ENCODE measurements at places on chromosomes 11 and 22.

DNA sequence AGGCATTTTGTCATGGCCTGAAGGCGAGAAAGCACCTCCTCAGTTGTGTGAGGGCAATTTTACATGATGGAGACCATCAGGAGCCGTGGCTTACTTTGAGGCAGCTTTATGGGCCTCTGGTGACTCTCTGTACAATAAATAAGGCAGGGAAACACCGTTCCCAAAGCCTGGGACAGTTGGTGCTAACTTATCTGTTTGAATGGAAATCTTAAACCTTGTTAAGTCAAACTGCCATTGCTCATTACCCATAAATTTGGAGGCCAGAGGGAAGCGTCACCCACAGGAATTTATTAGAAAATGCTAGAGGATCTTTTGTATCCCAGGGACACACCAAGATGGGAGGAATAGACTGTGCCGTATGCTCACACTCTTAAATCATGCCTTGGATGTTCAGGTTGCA is 1156.9 kb downstream of the BRD1 start:
- DNase-seq: no peak

DNA sequence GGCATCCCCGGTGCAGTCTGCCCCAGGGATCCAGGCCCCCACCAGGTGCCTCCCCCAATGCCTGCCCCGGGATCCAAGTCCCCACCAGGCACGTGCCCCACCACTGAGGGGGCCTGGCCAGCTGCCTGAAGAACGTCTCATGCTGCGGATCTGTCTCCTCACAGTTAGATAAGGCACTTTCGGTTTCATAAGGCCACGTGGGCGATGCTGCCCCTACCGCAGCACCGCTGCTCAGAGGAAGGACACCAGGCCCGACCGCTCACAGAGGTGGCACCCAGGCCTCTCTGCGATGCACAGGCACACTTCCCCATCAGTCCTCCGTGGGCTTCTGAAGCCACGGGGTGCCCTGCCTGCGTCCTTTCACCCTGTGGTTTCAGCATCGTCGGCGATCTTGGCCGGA is 68.1 kb upstream of the BID start:
- peak; percentile 19 for DNase-seq

- DNase-seq: no peak
Measured at GRCh38 chr11:103953797-103954486, 82.5 kb upstream of the DDI1 start.

- DNase-seq: no peak
Measured at GRCh38 chr11:69321877-69322361, 28.0 kb downstream of the MYEOV start.

- DNase-seq: no peak
Measured at GRCh38 chr22:17319546-17319945, 49.7 kb upstream of the CECR2 start.

GRCh38 chr11:17145972-17146371 is 61.8 kb downstream of the PIK3C2A start:
- no peak for DNase-seq

DNA sequence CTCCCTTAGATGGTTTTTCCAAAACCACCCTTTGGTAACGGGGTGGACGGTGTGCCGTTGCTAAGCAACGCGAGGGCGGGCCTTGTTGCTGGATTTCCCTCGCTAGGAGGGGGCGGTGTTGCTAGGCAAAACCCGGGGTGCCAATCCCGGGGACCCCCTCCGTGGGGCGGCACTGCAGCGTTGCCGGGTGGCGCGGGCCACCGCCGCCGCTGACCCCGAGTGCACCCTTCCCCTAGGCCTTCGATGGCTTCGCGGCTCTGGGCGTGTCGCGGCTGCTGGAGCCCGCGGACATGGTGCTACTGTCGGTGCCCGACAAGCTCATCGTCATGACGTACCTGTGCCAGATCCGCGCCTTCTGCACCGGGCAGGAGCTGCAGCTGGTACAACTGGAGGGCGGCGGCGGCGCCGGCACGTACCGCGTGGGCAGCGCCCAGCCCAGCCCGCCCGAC is 8.9 kb downstream of the EHBP1L1 start:
- DNase-seq: no peak

DNA sequence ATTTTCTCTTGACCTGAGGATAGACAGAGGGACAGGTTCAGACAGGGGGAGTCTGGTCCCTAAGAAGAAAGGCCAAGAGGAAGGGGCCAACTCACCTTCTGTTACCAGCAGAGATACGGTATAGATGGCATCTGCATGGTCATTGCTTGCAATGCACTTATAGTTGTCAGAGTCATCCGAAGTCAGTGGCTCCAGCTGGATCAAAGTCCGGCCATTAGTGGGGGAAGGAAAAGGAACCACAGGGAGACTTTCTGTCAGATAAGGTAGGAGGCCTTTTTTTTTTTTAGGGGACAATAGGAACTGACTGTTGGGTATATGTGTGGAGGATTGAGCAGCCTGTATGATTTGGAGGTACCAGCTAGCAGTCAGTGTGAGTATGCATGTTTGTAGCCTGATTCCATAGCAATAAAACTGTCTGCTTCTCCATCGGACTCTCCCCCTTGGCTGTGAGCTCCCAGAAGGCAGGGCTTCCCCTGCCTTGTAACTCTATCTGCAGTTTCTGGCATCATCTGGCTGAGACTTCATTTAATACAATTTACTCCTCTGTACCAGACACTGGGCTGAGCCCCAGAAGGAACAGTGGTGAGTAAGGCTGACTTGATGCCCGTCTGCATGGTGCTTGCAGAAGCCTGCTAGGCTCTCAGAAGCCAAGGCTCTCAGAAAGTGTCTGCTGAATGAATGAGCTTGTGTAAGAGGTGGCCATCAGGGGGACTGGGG is 5.7 kb downstream of the IGSF22 start:
- DNase-seq: no peak

DNA sequence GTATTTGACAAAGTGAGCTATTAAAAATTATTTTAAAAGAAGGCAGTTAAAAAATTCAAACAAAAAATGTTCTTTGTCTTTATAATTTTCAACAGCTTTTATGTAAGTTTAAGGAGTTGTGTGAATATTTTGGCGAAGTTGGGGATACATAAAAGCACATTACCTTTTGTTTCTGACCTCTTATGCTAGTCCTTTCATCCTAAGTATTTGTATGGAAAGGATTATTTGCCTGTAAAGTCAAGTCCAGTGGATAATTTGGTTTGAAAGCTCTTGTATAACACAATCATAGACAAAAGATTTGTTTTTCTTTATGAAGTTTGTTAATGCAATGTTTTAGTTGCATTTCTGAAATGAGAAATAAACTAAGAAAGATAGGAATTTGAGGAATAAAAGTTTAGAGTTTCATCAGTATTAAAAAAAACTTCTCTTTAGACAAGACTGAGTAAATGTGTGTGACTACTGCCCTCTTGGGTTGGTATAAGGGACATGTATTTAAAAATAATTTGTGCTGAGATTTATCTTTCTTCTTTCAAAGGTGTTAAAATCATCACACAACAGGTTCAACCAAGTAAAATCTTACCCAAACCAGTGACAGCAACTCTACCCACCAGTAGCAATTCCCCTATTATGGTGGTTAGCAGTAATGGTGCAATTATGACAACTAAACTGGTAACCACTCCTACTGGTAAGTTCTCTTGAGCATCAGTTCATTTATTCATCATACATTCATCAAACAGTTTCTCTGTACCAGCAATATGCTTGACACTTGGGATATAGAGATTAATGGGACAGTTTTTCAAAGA is 68.2 kb downstream of the EMSY start:
- DNase-seq: no peak

DNA sequence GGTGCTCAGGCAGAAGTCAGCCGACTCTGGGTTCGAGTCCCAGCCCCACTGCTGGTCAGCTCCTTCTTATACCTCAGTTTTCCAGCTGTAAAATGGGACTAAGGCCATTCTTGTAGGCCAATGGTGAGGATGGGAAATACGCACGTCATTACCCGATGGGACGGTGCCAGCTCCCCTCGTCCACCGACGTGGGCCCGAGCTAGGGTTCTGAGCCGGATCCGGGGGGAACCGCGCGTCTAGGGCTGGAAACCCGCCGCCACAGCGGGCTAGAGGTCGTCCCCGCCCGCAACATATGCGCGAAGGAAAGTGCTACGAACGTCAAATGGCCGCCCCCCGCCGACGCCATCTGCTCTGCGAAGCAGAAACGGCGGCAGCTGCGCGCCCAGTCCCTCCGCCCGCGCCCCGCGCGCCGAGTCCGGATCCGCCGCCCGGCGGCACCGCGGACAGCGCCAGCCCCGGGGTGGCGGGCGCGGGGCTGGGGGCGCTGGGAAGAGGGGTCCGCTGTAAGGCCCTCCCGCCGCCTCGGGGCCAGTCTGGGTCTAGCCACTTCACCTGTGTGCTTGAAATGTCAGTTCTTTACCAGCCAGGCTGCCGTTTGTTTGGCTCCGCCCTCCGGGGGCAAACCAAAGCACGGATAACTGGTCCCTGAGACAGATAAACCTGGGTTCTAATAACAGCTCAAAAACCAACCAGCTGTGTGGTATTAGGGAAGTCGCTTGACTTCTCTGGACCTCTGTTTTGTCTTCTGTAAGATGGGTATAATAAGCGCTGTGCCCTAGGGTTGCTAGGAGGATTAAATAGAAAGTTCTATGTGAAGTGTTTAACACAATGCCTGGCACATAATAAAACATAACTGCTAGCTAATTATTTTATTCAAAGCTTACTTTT is 103.5 kb upstream of the RCN1 start:
- DNase-seq: no peak

DNA sequence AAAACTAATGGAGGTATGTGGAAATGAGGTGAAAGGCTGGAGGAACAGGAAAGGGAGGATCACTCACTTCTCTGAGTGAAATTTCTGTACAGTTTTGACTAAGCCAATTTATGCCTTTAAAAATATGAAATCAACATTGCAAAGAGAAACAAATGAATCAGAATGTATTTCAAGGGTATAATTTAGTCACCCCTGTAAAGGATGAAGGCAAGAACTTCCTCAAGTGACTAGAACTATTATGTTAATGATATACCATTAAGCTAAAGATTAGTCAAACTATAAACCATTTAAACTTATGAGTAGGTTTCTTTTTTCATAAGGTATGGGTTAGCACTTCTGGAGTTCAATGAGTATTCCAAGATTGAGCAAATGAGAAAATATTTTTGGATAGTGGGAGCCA is 184.5 kb upstream of the CHORDC1 start:
- DNase-seq: no peak

DNA sequence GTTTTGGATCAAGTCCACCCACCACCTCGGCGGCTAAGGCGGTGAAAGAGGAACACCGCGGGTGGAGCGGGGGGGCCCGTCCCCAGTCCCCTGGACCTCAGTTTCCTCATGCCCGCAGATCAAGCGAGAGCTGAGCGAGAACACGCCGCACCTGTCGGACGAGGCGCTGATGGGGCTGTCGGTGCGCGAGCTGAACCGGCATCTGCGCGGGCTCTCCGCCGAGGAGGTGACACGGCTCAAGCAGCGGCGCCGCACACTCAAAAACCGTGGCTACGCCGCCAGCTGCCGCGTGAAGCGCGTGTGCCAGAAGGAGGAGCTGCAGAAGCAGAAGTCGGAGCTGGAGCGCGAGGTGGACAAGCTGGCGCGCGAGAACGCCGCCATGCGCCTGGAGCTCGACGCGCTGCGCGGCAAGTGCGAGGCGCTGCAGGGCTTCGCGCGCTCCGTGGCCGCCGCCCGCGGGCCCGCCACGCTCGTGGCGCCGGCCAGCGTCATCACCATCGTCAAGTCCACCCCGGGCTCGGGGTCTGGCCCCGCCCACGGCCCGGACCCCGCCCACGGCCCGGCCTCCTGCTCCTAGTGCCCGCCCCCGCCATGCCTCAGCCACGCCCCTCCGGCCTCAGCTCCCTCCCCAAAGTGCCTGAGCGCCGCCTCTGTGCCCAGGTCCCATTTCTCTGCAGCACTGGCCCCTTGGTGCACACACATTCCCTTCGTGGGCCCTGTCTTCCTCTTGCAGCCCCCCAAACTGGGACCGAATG is 12.7 kb downstream of the MAFF start:
- DNase-seq: peak; percentile 61

DNA sequence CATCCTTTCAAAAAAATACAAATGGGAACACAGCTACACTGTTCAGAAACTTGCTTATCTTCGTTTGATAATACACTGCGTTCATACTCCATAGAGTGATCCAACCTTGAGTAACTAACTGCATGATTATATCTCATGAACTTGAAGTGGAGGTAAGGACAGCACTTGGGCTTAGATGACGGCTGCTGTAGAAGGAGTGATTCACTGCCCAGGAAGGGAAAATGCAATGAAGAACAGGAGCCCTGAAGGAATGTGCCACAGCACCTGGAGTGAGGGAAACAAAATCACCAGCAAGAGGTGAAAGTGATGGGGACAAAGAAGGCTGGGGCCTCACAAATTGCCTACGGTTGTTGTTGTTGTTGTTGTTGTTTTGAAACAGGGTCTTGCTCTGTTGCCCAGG is 44.1 kb upstream of the SC5D start:
- DNase-seq: no peak

DNA sequence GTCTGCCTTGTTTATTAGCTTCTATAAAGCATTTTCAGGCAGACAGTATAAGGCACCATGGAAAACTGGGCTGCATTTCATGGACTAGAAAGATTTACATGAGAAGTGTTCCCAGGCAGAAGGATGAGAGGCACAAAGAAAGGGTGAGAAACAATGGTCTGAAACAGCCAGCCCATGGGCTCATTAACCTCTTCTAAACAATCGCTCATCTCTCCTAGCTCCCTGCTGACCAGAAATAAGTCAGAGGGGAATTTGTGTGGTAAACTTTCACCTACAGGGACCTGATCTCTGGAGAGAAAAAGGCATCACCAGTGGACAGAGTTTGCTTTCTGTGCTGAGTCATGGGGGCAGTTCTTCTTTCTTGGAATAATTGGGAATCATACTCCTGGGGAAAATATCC is 51.8 kb upstream of the KIRREL3 start:
- no peak for DNase-seq

DNA sequence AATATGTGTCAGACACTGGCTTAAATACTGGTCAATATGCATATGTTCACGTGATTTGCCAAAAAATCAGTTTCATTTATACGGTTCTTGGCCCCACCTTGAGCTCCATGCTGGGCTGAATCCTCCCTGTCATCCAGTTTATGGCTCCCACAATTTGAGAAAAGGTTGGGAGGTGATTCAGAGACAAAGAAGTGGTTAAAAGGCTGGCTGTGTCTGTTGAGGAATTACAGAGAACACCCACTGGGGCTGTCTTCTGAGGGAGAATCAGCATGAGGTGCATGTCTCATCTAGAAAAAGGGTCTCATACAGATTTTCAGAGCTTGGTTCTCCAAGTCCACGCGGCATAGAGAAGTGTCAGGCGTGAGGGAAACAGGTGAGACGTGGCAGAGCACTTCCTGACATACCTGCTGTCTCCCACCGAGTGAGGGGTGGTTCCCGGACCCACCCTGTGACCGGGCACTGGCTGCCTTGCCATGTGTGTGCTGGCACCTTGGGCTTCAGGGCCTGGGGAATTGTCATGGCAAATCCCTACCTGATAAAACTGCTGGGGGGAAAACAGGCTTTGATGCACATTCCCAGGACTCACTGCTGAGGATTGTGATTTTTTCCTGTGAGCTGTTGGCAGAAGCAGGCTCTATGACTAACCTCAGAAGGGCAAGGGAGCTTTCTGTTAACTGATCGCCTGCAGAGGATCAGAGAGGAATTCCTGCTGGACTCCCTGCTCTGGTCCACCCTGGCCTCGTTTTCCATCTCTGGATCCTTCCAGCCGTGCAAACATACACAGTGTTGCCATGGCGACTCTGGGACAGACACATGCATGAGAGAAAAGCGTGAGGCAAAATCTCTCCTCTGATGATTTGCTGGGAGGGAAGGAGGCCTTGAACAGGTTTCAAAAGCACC is 223.6 kb downstream of the ADAMTS15 start:
- no peak for DNase-seq

GRCh38 chr11:25536289-25536688 is 795.6 kb upstream of the ANO3 start:
- no peak for DNase-seq

- DNase-seq: no peak
Measured at GRCh38 chr11:132824642-132825041, 707.7 kb downstream of the OPCML start.

GRCh38 chr11:126465573-126466188 is 110.2 kb downstream of the ST3GAL4 start:
- no peak for DNase-seq
